ENCODE measurements at places on chromosomes 3 and 15.

DNA sequence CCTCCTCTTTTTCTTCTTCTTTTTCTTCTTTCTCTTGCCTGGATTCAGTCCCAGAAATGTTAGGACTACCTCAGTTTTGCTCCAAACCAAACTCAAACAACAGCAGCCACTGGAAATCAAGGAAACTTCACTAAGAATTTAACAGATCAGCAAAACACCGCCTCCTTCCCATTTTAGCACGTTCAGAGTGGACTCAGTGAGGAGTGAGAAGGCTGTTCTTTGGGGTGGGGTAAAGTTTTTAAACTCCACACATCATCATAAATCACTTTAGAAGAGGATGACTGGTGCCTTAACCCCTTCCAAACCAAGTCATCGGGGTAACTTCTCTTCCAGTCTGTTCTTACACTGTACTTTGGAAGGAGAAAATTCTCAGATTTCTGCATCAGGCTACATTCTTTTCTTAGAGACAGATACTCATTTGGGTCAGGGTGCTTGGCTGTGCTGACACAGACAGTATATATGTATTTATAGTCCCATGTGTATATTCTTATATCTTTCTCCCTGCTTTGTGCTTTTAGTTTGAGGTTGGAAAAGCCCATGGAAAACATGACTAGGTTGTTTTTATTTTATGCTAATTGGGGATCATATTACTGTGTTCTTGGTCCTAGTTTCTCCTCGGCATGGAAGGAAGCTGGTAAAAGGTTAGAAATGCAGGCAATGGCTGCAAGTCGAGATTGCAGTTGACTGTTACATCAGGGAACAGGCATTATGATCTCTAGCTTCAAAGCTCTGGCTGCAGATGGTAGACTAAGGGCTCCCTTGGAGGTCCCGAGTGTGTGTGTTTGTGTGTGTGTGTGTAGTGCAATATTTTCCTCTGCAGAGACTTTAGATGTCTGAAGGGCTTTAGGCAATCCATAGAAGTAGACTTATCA lies at the start of gene CCDC80:
Gene CCDC80 (minus strand): TSS at position 214 of the 872 bp plus-strand sequence. CDS start 1,238 bp downstream, outside the sequence.
- H3K4me3 ChIP-seq: no peak within 1 kb of the TSS
- peaks cover 9% of the 10 kb centered on the region for H3K4me1 ChIP-seq
- no peaks in the 10 kb centered on the region for H3K36me3 ChIP-seq
- H3K27me3 ChIP-seq: no peaks in the 10 kb centered on the region

DNA sequence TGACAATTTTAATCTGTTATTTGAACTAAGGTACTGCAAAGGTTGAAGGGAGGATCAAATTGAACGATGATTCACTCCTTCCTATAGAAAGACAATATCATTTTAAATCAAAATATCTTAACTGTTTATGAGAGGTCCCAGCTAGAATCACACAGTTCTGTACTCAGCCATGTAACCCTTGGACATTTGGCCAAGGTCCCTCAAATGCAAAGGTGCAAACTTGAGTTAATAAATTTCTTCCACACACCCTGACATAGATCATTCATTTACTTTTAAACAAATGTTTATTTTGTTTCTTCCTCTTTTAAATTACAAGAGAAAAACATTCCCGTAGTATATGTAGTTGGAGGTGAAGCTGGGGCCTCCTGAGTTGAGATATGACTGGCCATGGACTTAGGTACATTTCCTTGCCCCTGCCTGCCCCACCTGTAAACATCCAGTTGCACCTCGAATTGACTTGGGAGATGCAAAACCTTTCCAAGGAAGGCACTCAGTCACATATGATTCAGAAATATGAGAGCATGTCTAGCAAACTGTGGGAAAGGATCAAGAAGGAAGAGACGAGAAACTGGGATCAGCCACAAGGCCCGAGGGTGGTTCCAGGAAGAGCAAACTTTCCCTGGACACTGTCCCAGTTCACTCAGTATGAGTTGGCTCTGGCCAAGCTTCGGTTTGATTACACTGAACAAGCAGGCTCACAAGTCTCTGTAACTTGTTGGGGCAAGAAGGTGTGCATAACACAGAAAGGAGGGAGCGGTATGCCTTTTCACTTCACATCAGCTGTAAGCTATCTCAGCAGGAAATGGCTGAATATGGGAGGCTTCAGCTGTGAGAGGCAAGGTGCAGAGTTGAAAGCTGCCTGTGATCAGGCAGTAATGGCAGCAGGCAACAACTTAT lies 6.7 kb downstream of the TNFSF10 start:
- no peaks in the 10 kb centered on the region for H3K27me3 ChIP-seq
- no peak overlapping the region for H3K27ac ChIP-seq
- no peak overlapping the region for H3K4me3 ChIP-seq
- H3K4me1 ChIP-seq: no peaks in the 10 kb centered on the region
- DNase-seq: no peak

- no peak overlapping the region for H3K27ac ChIP-seq
- 0 out of 2 replicates have a peak, but pooled peaks cover 1% of the 10 kb centered on the region for H3K4me1 ChIP-seq
- no peak for DNase-seq
- H3K36me3 ChIP-seq: no peaks in the 10 kb centered on the region
- H3K4me3 ChIP-seq: no peak overlapping the region
- H3K27me3 ChIP-seq: no peaks in the 10 kb centered on the region
Observed at GRCh38 chr3:66997560-66998112, 471 bp upstream of the KBTBD8 start.

GRCh38 chr3:56003129-56003528 lies 465.1 kb downstream of the ERC2 start:
- H3K27ac ChIP-seq: no peak overlapping the region
- no peak for DNase-seq
- H3K36me3 ChIP-seq: no peaks in the 10 kb centered on the region
- 0 out of 2 replicates have a peak, but pooled peaks cover 1% of the 10 kb centered on the region for H3K27me3 ChIP-seq

DNA sequence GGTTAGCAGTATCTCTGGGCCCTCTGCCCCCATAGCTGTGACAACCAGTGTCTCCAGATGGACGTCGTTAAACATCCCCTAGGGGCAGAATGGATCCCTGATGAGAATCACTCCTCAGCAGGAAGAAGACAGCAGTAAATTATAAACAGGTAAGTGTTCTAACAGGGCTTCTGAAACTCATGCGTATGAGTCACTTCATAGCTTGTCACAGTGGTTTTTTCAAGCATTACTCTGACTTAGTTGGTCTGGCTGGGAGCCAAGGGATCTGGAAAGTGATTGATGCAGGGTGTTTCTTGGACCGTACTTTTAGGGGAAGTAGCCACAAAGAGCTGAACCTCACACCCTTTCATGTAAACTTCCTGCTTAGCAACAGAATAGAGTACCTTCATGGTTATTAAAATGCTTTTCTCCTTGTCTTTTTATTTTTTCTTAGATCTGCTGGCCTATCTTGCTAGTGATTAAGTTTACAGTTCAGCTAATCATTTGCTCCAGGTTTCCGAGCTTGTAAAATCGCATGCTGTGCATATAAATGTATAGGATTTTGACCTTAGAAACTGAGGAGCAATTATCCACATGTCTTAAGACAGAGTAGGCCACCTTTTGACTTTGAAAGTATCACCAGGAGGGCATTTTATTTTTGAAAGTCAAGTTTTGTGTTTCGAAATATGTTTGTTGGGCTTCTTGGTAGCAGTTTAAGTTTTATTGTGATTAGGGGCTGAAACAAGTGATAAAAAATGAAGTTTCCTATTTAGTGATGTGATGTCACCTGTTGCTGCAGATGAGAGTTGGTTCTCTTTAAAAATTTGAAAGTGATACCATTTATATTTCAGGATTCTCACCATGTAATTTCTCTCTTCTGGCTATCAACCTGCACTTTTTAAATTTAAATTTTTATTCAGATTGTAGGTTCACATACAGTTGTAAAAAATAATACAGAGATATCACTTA lies 333.9 kb downstream of the PTPRG start:
- peaks cover 3% of the 10 kb centered on the region for H3K4me1 ChIP-seq
- DNase-seq: no peak
- no peaks in the 10 kb centered on the region for H3K27me3 ChIP-seq
- H3K36me3 ChIP-seq: no peaks in the 10 kb centered on the region

GRCh38 chr3:171528102-171528501 lies 67.9 kb upstream of the TNIK start:
- DNase-seq: no peak
- H3K4me1 ChIP-seq: no peaks in the 10 kb centered on the region
- no peaks in the 10 kb centered on the region for H3K36me3 ChIP-seq
- no peaks in the 10 kb centered on the region for H3K27me3 ChIP-seq

DNA sequence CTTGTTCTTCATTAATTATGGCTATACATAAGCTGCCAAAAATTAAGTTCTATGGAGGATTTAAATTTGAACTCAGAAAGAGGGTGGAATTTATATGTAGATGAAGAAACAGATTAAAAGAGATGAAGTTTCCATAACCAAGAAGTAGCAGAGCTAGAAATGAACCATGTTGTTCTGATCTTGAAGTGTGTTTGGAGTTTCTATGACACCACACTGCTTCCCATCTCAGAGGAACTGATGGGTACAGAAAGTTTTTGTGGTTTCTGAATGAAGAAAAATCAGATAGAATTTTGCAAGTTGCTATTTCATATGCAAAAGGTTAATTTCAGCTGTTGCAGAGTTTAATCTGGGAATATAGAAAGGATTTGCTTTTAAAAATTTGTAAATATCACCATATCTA lies 710.3 kb downstream of the PDCD6IP start:
- no peak overlapping the region for H3K27ac ChIP-seq
- DNase-seq: no peak
- no peak overlapping the region for H3K4me3 ChIP-seq

- H3K27ac ChIP-seq: no peak overlapping the region
- H3K27me3 ChIP-seq: no peaks in the 10 kb centered on the region
- DNase-seq: no peak
- H3K4me3 ChIP-seq: no peak overlapping the region
Observed at GRCh38 chr3:11601446-11602238, 42.1 kb downstream of the VGLL4 start.

DNA sequence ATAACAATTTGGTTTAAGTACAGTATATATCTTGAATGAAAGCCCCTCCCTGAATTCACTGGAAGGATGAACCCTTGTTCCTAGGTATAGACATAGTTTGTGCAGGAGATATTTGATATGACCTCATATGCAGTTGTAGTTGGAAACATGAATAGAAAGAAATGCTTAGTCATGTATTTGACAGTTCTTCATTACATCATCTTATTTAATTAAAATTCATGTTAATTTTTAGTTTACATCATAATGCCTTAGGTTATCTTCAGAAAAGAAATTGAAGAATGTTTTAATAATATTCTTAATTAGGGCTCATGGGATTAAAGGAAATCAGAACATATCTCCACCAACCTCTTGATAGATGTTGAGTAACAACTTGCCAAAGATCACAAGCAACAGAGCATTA lies 19.2 kb downstream of the SLC2A2 start:
- DNase-seq: no peak
- H3K27me3 ChIP-seq: no peaks in the 10 kb centered on the region
- H3K4me3 ChIP-seq: no peak overlapping the region
- H3K36me3 ChIP-seq: no peaks in the 10 kb centered on the region
